ENCODE measurements at places on chromosomes 5 and 9.

DNA sequence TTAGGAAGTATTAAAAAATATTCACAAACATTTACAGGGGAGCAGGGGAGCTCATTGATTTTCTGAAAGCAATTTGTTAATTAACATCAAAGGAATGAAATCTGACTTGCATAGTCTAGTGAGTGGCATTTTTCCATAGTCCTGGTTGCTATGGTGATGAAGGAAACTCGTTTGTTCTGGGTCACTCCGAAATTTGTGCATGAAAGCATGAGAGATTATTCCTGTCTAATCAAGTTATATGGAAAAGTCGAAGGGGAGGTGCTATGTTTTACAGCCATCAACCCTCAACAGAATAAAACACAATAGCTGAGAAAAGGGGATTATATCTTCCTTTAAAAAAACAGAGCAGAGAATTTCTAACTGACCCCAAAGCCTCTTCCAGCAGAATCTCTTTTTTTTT, 1495.7 kb upstream of the WWC1 start:
- no peak for DNase-seq

GRCh38 chr5:81579262-81579924, 171.5 kb downstream of the SSBP2 start:
- DNase-seq = peak; percentile 51

- no peak for DNase-seq
Measured at GRCh38 chr5:16536818-16537217, 71.2 kb upstream of the ZNF622 start.

- DNase-seq = no peak
Measured at GRCh38 chr9:109442716-109443115, 55.4 kb downstream of the PTPN3 start.

GRCh38 chr9:132630811-132631210, 39.0 kb downstream of the DDX31 start:
- DNase-seq = no peak
